Activated gamma-delta T cell treated with Interleukin-2 at 50 U/mL for 16 hours (primary cell): ENCODE measurements at places on chromosomes 2 and 18.

GRCh38 chr2:227597998-227598397 lies 695 bp upstream of the SCYGR2 start:
- DNase-seq = no peak

DNA sequence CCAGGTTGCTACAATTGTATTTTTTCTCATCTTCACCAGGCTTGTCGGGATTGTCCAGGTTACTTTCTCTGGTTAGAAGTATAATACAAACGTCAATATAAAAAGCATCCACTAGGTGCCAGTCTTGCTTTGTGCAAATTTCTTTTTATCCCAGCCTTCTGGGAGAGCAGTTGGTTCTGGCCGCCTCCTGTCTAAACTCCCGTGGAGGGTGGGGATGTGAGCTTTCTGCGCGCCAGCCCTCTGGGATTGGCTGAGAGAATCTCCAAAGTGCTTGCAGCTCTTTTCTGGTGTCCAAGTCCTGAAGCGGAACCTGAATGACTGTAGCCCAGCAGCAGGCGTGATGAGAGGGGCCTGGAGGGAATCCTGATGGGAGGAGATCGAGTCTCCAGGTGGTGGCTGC lies 22.4 kb upstream of the TOGARAM2 start:
- DNase-seq = peak; percentile 32

- DNase-seq = no peak
These were observed 171.0 kb downstream of the SRBD1 start for GRCh38 chr2:45439788-45440773.

- no peak for DNase-seq
These were observed 151.9 kb downstream of the CD226 start for GRCh38 chr18:69795791-69796190.

- no peak for DNase-seq
These were observed 38.6 kb downstream of the ST6GAL2 start for GRCh38 chr2:106847366-106847765.

- no peak for DNase-seq
These were observed 57.4 kb upstream of the PCBP1 start for GRCh38 chr2:70029814-70030409.

DNA sequence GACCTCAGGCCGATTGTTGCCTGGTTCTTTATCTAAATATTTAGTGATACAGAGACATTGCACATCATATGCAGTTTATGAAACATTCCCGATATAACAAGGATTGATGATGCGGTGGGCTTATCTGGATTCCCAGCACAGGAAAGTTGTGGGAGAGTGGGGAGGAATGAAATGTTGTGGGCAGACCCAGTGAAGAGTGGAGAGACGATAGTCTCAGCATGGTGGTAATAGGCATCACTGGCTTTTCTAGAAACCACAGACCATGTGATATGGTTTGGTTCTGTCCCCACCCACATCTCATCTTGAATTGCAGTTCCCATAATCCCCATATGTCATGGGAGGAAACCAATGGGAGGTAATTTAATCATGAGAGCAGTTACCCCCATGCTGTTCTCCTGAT lies 34.8 kb upstream of the RND3 start:
- DNase-seq = no peak

DNA sequence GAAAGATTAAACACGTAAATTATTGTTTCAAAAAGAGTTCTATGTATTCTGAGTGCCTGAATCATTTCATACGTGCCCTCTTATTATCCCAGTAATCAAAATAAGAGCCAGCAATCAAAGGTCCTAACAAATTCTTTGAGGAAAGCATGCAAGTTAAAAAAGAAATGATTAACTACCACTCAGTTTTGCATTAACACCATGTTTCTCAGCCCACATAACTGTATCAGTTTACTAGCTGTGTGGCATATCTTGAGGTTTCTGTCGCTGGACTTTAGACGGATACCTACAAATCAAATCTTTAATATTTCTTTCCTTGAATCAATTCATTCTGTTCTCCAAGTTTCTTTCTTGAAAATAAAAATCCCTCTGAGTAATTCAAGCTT lies 668.9 kb upstream of the CHAC2 start:
- no peak for DNase-seq

- no peak for DNase-seq
These were observed 247.4 kb downstream of the XIRP2 start for GRCh38 chr2:167135706-167136105.

DNA sequence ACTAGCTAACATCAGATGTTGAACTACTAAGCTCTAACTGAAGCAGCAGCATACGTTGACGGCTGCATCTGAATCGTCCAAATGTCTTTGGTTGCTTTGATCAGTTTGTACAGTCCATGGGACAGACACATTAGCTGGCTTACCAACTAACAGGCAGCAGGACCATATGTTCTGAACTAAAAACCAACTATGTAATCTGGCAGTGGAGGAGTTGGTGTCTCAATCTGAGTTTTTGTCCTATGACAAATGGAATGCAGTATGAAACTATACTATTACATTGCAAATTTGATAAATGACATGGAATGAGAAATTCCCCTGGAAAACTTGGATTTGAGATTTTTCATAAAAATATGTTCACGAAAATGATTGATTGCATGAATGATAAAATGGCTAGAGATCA lies 79.5 kb downstream of the EPHA4 start:
- no peak for DNase-seq

DNA sequence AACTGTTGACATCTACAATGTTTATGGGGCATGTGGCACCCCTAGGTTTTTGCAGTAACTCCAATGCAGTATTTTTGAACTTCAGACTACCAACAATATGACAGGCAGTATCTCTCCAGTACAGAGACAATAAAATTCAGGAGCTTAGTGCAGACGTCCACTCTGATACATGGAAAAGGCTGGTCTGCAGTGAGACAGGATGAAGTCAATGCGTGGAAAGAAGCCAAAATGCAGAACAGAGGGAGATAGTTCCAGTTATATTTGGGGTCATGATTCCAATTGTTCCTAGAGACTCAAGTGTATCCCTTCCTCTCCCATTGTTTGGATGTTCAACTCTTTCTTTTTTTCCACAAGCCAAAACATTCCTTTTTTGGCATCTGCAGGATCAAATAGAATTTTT lies 18.7 kb upstream of the SMAD2 start:
- DNase-seq = no peak

GRCh38 chr2:51535763-51536162 lies 503.8 kb upstream of the NRXN1 start:
- no peak for DNase-seq

GRCh38 chr18:23257686-23258565 lies 122.6 kb downstream of the CABLES1 start:
- DNase-seq = no peak

GRCh38 chr18:12968115-12968514 lies 20.3 kb downstream of the SEH1L start:
- no peak for DNase-seq

GRCh38 chr2:240890691-240891090 lies 5.3 kb downstream of the MAB21L4 start:
- no peak for DNase-seq

DNA sequence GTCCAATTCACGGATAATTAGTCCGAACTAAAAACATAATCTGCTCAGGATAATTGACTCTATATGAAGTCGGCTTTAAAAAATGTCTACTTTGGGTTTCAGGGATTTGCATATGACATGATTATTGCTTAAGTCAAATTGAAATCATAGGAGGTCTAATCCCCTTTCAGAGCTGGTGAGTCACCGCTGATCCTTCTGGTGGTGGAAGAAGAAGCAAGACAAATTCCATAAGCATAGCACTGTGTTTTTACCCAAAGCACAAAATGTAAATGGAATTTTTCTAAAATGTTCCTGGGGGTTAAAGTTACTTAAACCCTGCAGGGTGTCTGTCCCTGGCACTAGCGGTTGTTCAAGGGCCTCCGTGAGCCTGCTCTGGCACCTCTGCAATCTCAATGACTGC lies 460.2 kb downstream of the LRATD1 start:
- no peak for DNase-seq

DNA sequence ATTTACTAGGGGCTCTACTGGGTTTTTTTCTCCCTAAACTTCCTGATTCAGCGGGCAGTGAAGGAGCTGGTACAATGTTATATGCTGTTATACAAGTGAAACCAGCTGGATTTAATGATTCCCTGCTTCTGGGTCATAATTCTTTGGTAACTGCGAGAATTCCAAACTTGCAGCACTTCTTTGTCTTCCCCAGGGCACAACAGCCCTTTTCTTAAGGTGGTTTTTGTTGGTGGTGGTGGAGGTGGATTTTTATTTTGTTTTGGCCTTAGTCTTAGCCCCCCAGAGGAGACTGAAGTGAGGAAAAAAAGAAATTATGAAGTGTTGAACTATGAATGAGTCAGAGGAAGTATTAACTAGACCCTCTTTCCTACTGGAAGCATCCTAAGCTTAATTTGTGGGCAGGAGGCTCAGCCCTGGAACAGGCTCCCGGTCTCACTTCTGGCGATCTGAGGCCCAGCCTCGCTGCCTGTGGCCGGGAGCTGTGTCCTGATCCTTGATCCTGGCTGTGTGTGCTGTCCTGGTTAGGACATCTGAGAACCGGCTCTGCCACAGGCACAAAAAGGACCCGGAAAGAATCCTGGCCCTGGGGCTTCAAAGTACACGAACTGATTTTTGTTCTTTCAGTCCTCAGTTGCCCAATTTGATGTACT lies 141.9 kb downstream of the LYPD6B start:
- no peak for DNase-seq

DNA sequence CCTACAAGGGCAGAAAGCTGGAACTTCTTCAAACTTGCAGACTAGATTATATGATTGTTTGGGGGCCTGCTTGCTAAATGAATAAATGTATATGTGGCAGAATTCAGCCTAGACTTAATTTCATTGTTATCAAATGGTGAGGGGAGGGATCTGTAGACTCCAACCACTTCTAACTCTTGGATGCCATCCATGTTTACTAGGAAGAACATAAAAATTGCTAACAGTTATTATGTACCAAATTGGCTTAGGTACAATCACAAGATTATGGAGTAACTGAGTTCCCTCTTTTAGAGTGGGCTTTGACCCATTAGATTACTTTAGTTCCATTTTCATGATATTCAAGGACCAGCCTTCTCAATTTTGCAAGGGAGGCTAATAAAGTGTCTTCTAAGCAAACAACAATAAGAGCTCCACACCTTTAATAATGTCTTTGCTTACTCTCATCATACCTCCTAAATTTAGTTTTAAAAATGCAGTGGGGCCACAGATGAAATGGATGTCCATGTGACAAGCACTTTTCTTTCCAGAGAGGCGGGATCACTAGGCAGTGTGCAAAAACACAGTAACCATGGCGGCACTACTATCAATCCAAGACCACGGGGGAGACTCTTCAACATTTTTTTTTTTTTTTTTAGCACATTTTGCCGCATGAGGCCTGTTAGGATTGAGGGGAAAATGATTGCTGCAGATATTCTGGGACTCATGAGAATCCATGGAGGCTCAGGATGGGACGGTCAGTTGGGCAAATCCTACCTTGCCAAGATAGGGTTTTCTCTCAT lies 217.6 kb upstream of the SPRED2 start:
- DNase-seq = no peak

GRCh38 chr18:47932603-47933002 lies 2.1 kb upstream of the SMAD2 start:
- DNase-seq = no peak

GRCh38 chr18:72372076-72372475 lies 172.1 kb downstream of the CBLN2 start:
- DNase-seq = no peak

DNA sequence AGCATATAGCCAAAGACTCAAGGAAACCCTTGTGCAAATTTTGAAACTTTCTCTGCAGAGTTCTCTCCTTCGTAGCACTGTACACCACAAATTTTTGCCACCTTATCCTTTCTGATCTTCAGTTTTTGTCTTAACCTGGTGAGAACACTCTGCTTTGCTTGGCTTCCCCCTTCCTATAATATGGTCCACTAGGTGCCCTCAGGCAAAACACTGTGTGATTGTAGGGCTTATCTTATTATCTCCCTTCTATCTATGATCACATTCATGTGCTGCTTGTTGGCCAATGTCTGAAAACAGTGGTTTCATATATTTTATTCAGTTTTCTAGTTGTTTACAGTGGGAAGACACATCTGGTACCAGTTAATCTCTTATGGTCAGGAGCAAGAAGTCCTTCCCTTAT lies 111.1 kb downstream of the MTX2 start:
- no peak for DNase-seq

GRCh38 chr2:9114458-9114857 lies 92.2 kb upstream of the ASAP2 start:
- no peak for DNase-seq

DNA sequence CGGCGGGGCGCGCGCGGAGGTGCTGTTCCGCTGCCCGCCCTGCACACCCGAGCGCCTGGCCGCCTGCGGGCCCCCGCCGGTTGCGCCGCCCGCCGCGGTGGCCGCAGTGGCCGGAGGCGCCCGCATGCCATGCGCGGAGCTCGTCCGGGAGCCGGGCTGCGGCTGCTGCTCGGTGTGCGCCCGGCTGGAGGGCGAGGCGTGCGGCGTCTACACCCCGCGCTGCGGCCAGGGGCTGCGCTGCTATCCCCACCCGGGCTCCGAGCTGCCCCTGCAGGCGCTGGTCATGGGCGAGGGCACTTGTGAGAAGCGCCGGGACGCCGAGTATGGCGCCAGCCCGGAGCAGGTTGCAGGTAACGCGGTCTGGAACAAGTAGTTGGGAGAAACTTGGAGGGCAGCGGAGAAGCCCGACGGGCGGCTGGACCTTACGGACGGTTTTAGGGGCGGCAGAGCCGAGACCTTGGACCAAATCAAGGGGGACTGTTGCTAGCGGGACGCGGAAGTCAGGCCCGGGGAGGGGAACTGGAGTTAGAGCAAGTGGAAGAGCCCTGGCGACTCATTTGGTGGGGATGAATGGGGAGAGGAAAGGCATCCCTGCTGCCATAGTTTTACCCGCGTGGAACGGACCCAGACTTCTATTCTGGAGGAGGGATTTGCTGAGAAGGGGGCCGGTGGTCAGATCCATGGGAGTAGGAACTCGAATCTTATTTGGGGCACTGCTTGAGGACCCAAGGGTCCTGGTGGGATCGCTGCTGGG lies 573 bp downstream of the IGFBP2 start:
- no peak for DNase-seq

DNA sequence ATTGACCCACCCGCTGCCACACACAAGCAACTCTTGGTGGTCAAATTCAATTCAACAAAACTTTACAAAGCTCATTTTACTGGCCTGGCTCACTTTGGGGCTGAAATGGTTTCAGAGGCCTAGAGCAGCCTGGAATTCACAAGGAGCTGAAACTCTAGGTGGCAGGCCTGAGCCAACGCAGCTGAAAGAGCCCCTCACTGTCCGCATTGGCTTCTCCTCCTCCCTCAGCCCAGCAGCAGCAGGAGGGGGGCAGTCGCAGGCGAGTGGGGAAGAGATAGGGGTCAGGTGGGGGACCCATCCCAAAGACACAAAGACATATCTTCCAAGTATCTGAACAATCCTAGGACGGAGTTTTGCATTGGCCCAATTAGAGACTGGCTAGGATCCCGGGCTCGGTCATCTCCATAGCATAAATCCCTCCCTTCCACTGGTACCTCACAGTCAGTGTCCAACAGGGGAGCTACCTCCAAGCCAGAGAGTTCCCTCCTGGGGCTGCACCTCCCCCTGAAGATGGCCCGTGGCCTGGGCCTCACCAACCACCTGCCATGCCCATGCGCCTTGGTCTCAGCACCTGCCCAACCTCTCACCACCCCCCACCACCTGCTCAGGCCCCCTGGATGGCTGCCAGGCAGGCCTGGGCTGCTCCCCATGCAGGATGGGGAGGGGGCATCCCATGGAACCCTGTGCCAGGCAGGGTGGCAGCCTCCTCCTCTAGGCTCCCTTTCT lies 113.4 kb downstream of the ZBTB7C start:
- DNase-seq = no peak
